ENCODE measurements at places on chromosomes 4 and X.

DNA sequence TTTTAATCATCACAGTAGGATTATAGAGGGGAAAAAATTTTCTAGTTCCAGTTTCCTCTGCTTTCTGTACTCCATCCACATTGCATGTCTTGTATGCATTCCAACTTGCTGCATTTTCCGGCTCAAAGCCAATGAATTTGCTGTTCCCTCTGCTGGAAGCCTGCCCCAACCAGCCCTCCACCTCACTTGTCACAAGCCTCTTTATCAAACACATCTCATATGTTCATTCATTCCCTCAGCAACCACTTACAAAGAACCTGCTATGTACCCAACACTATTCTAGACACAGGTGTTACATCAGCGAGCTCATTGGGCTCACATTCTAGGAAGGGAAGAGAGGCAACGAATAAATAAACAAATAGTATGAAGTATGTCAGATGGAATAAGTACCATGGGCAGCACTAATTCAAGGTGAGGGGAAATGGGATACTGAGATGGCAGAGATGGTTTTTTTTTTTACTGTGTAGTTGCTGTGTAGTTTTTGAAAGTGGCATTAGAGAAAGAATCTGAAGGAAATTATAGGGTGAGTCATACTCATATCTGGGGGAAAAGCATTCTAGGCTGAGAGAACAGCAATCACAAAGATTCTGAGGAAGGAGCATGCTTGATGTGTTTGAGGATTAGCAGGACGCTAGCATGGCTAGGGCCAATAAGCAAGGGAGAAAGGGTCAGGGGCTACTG is 332.5 kb downstream of the PDGFC start:
- DNase-seq = no peak

DNA sequence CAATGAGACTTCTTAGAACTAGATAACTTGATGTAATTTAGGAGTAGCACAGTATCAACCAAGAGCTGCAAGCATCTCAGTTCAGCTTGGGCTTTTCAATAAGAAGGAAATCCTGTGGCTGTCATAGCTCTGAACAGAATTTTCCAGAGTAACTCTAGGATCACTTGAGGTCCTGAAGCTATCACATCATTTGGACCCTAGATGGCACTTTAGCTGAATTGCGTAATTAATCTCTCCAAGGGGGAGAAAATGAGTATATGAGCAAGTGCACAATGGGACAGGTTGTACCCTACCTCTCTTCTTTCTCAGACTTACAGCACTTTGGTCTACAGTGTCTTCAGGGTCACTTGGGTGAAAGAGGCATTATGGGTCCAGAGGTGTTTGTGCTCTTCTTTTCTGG is 45.2 kb downstream of the SLC4A4 start:
- no peak for DNase-seq

GRCh38 chr4:61225656-61226055 is 25.5 kb downstream of the ADGRL3 start:
- DNase-seq = no peak

- DNase-seq = no peak
These were observed 16.5 kb downstream of the GAK start for GRCh38 chr4:915595-915994.

DNA sequence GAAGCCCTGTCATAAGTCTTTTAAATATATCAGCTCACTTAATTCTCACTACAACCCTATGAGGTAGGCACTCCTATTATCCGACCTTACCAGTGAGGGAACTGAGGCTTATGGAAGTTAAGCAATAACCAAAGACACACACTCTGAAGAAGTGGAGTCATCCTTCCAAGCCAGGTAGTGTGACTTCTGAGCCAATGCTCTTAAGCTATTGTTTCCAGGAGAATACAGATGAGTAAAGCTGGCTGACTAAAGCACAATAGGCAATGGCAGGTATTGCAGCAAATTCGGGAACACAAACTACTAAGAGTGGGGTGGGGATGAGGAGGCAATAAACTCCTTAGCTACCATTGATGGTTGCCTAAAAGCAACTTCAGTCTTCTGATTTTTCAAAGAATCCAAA is 81.8 kb upstream of the KIT start:
- DNase-seq = no peak

DNA sequence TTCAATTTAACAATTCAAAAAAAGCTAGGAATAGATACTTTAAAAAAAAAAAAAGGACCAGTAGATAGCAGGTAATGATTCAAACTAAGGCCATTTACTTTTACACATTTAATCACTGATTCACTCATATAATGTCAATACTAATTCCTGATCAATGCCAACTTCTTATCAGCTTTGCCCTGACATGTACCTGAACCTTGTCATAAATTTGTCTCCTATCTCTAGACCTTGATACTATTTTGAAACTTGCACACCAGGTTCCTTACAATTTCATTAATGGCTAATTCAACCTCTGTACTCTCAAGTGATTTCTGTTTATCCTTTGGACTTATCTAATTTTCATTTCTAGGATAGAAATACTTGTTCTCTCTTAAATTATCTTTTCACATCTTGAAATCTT is 55.4 kb downstream of the UGT2B4 start:
- DNase-seq = no peak

DNA sequence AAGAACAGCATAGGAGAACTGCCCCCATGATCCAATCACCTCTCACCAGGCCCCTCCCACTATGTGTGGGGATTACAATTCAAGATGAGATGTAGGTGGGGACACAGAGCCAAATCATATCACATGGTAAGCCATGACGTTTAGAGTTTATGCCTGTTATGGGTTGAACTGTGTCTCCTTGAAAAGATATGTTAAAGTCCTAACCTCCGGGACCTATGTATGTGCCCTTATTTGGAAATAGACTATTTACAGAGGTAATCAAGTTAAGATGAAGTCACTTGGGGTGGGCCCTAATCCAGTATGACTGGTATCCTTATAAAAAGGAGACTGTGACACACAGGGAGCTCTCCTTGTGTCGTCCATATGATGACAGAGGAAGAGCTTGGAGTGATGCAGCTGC is 25.2 kb upstream of the SLC2A9 start:
- no peak for DNase-seq

- DNase-seq = no peak
These were observed 341.3 kb upstream of the KLF3 start for GRCh38 chr4:38322714-38323113.

GRCh38 chr4:35925806-35926205 is 318.5 kb downstream of the ARAP2 start:
- no peak for DNase-seq

- no peak for DNase-seq
These were observed 20.7 kb downstream of the ARHGAP24 start for GRCh38 chr4:85495621-85496020.

- no peak for DNase-seq
These were observed 1.1 kb downstream of the HCFC1 start for GRCh38 chrX:153970357-153971123.

GRCh38 chr4:71240094-71240493 is 98.7 kb upstream of the SLC4A4 start:
- no peak for DNase-seq

- DNase-seq = no peak
These were observed 24.9 kb upstream of the RNF150 start for GRCh38 chr4:141158219-141158618.

- DNase-seq = no peak
These were observed 53.1 kb upstream of the PLAC1 start for GRCh38 chrX:134711135-134711921.

GRCh38 chr4:88737307-88737941 is 39.8 kb upstream of the NAP1L5 start:
- no peak for DNase-seq

DNA sequence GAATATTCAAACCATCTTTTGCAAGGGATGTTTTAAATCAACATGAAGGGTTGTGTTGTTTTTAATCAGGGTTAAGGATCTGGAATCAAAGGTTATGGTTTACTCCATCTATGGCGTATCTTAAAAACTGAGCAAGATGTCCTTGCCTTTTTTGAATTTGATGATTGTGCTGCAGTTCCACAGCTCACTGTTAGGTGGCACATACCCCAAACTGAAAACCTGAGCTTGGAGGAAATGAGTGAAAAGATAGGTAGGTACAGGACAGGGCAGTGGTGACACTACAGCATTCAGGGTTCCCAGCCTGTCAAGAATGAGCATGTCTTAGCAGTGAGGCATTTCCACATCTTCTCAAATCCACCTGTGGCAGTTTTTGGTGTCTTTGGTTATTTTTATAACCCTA is 13.1 kb upstream of the EOLA1 start:
- no peak for DNase-seq

DNA sequence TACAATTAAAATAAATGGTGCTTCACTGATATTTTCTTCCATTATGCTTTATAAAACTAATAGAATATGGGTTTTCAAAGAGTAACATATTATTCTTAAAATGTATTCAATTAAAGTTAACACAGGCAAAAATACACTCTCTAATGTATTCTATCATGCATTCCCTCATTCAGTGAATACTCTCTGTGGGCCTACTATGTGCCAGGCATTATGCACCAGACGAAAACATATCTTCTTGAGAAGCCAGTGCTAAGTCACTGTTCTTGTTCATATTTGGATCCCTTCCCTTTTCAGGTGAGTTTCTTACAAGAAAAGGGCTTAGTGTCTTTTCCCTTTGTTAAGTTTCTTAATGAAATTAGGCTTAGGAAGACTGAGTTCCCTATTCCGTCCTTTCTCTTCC is 58.1 kb downstream of the NAF1 start:
- no peak for DNase-seq

- DNase-seq = no peak
These were observed 45.0 kb upstream of the SH3RF1 start for GRCh38 chr4:169315530-169316343.
